Temporal lobe (tissue), 4 donors: ENCODE measurements at places on chromosomes 7 and 10. TPM values are rescaled to one million over a fixed set of nuclear protein-coding genes. Genes with fewer than 3 reads are reported as not detected.

Gene SRRM3
- 8.1 TPM for total RNA-seq

Gene SPDYE9
- total RNA-seq = 0.49 TPM

Gene EGR2
- total RNA-seq = 0.74 TPM

Gene AP1S1
- total RNA-seq = 96.1 TPM

Gene PRF1
- total RNA-seq = 0.25 TPM

Gene GPC2
- total RNA-seq = 44.3 TPM

Gene GNGT1
- total RNA-seq = not detected

Gene OPN4
- total RNA-seq = not detected

Gene CALCR
- not detected for total RNA-seq

Gene CPN1
- not detected for total RNA-seq

Gene CNTNAP2
- total RNA-seq = 83.8 TPM

Gene PTF1A
- total RNA-seq = not detected

Gene PNLIP
- total RNA-seq = not detected

Gene NET1
- total RNA-seq = 16.5 TPM

Gene HOXA6
- not detected for total RNA-seq

Gene GJC3
- total RNA-seq = not detected

Gene TFEC
- 0.49 TPM for total RNA-seq

Gene SFTPD
- 0.25 TPM for total RNA-seq

Gene CRHR2
- total RNA-seq = 0.98 TPM

Gene HABP2
- under 0.01 TPM for total RNA-seq

Gene OR6B1
- not detected for total RNA-seq

Gene SCIN
- total RNA-seq = 0.98 TPM

Gene CPA1
- total RNA-seq = not detected

Gene SEC61A2
- total RNA-seq = 53.6 TPM

Gene GDF2
- not detected for total RNA-seq

Gene CALHM1
- total RNA-seq = not detected

Gene MUC12
- not detected for total RNA-seq

Gene ITIH5
- 14.3 TPM for total RNA-seq

Gene MACROH2A2
- 30.7 TPM for total RNA-seq
